ENCODE measurements at places on chromosomes 12 and 14.
A peak's percentile ranks its signal among the peaks of the same experiment; 100 is the strongest.

GRCh38 chr12:105418229-105418628 is 87.7 kb downstream of the C12orf75 start:
- no peaks in the 10 kb centered on the region for H3K27me3 ChIP-seq
- H3K4me3 ChIP-seq, result no peak overlapping the region
- no peaks in the 10 kb centered on the region for H3K36me3 ChIP-seq
- no peak overlapping the region for H3K27ac ChIP-seq
- no peak for DNase-seq
- H3K4me1 ChIP-seq, result no peaks in the 10 kb centered on the region

DNA sequence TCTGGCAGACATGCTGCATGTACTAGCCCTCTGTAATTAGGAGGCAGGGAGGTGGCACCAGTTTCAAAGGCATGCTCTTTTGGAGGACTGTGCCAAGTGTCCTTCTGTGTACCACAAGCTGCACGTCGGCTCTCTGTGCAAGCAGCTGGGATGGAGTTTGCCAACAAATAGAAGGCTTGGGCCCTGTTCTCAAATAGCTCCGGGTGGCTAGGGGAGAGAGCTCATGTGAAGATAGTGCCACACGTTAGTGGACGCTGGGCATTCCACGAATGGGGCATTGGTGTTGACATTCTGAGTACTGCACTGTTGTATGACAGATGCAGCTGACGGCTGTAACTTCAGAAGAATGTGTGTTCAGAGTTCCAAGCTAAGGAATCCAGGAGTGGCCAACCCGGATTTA is 4.4 kb downstream of the AACS start:
- H3K27ac ChIP-seq, result no peak overlapping the region
- no peak overlapping the region for H3K4me3 ChIP-seq
- no peaks in the 10 kb centered on the region for H3K27me3 ChIP-seq

DNA sequence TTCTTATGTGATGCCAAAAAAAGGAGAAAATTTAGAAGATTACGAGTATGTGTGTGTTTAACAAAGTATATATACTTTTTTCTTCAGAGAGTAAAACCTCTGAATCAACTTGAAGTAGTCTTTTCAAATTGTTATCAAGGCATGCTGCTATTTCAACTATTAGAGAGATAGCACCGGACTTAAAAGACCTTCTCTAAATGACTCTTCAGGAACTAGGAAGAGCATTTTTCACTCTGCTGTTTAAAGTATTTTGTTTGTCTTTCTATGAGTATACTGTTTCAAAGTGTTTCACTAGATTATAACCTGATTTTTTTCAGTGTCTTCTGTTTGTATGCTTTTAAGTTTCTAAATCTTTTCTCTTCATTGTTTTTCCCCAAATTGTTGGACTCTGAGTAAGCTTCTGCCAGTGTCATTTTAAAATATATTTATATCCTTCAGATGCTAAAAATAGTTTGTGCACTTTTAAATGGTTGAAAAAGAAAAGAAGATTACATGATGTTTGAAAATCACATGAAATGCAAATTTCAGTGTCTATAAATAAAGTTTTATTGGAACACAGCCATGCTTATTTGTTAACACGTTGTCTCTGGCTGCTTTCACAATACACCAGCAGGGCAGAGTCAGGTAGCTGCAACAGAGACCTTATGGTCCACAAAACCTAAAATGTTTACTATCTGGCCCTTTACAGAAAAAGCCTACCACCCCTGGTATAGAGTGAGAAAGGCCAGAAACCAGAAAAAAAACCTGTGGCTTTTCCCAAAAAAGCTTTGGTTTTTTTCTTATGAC is 21.3 kb downstream of the CRADD start:
- peaks cover 16% of the 10 kb centered on the region for H3K4me1 ChIP-seq
- H3K27ac ChIP-seq, result no peak overlapping the region
- H3K36me3 ChIP-seq, result no peaks in the 10 kb centered on the region

DNA sequence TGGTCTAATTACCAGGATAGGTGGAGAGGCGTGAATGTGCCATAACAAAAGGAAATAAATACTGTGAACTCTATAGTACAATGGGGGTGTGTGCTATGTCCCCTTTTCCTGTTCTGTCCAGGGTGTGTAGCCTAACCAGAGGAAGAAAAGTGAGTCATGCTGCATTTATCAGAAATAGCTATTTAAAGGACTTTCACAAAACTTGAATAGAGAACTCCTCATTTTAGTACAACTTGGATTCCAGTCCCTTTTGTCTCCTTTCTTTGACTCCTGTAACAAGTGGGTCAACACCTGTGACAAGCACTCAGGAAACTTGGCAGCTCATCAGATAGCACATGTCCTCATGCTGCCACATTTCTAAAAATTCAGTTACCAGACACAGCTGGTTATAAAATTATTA is 123.4 kb downstream of the CCDC91 start:
- H3K4me3 ChIP-seq, result no peak overlapping the region
- H3K4me1 ChIP-seq, result no peaks in the 10 kb centered on the region
- H3K27ac ChIP-seq, result no peak overlapping the region
- H3K27me3 ChIP-seq, result no peaks in the 10 kb centered on the region

DNA sequence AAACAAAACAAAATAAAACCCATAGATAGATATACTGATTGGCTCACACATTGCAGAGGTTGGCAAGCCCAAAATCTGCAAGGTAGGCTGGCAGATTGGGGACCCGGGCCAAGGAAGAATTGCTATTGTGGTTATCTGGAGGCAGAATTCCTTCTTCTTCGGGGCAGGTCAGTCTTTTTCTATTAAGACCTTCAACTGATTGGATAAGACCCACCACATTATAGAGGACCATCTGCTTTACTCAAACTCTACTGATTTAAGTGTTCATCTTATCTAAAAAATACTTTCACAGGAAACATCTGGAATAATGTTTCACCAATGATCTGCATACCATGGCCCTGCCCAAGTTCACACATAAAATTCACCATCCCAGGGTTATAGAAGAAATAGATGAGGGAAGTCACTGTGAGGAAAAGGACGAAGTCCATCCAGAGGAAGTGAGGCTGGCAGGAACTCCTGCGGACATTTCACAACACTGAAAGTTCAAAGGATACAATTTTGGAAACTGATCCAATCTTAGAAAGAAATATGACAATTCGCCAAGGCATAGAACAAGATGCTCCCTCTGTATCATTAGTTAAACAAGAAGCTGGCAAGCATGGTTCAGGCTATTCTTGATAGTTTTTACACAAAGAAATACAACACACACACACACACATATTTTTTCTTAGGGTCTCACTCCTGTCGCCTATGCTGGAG is 127.6 kb upstream of the MED13L start:
- DNase-seq, result no peak
- no peaks in the 10 kb centered on the region for H3K4me1 ChIP-seq
- H3K27me3 ChIP-seq, result peaks cover 28% of the 10 kb centered on the region
- H3K4me3 ChIP-seq, result no peak overlapping the region
- H3K36me3 ChIP-seq, result peaks cover 1% of the 10 kb centered on the region

GRCh38 chr12:92362785-92363184 is 217.1 kb upstream of the BTG1 start:
- DNase-seq, result no peak
- no peaks in the 10 kb centered on the region for H3K27me3 ChIP-seq
- H3K4me3 ChIP-seq, result peak overlapping the region; percentile 44

DNA sequence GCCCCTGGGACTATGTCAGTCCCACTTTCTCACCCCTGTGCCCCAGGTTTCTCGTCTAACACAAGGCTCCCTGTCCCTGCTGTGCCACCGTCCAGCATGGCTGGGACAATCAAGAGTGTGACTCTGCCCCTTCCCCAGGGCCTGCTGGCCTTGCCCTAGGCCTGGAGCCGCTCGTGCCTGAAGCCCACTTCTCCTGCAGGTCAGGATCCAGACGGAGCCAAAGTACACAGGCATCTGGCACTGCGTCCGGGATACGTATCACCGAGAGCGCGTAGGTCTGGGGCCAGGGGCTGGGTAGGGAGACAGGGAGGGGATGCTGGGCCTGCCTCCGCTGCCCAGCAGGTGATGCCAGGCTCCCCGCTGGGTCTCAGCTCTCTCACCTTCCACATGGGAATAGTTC is 2.8 kb downstream of the SLC25A47 start:
- H3K27me3 ChIP-seq, result no peaks in the 10 kb centered on the region
- peaks cover 2% of the 10 kb centered on the region for H3K36me3 ChIP-seq
- no peak overlapping the region for H3K27ac ChIP-seq

DNA sequence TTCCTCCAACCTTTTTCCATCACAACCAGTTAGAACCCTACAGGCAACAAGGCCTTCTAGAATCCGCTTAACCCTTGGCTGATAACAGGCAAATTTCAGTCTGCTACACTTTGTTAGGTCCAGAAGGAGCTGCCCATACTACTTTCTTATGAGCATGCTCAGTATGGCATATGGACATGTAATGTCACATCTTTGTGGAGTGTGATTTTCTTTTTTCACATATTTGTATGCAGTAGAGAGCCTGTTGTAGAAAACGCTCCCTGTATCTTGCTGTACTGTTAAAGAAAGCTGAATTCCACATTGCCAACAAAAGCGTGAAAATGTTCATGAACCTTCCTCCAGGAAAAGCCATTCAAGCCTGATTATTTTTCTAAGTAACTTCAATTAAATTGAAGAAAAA is 196.5 kb downstream of the SLC41A2 start:
- peaks cover 38% of the 10 kb centered on the region for H3K4me1 ChIP-seq
- no peak for DNase-seq
- H3K36me3 ChIP-seq, result peaks cover 20% of the 10 kb centered on the region
- peak overlapping the region; percentile 2 for H3K27ac ChIP-seq

DNA sequence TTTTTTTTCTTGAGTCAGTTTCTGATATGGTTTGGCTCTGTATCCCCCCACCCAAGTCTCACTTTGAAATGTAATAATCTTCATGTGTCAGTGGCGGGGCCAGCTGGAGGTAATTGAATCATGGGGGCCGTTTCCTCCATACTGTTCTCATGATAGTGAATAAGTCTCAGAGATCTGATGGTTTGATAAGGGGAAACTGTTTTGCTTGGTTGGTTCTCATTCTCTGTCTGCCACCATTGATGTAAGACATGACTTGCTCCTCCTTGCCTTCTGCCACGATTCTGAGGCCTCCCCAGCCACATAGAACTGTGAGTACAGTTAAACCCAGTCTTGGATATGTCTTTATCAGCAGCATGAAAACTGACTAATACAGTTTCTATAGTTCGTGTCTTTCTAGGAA is 42.9 kb downstream of the WNK1 start:
- H3K4me1 ChIP-seq, result peaks cover 78% of the 10 kb centered on the region
- H3K36me3 ChIP-seq, result peaks cover 7% of the 10 kb centered on the region
- no peaks in the 10 kb centered on the region for H3K27me3 ChIP-seq
- DNase-seq, result no peak

DNA sequence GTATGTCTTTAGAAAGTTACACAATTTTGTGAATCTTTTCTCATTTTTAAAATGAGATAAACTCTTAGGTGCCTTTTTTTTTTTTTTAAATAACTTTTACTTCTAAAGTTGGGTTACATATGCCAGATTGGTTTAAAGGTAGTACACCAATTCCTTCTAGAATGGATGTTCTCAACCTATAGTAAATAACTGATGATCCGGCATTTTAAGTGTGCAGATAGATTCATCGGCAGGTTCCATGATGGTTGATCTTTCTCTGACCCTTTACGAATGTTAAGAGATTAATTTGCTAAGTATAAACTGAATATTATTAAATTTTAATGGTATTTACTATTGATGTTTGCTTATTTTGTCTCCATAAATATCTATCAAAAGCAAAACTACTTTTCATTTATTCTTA is 8.3 kb downstream of the AP5M1 start:
- no peak for DNase-seq
- no peak overlapping the region for H3K27ac ChIP-seq
- H3K27me3 ChIP-seq, result no peaks in the 10 kb centered on the region
- peaks cover 19% of the 10 kb centered on the region for H3K4me1 ChIP-seq
- peaks cover 29% of the 10 kb centered on the region for H3K36me3 ChIP-seq
- no peak overlapping the region for H3K4me3 ChIP-seq

DNA sequence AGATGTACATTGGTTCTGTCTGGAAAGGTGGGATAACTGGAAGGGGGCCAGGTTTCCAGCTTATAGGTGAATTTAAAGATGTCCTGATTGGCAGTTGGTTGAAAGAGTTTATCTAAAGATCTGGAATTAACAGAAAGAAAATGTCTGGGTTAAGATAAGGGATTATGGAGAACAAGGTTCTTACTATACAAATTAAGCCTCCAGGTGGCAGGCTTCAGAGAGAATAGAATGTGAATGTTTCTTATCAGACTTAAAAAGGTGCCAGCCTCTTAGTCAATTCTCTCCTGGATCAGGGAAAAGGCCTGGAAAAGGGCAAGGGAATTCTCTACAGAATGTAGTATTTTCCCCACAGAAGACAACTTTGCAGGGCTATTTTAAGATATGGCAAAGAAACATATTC is 53.1 kb downstream of the CNTN1 start:
- no peaks in the 10 kb centered on the region for H3K4me1 ChIP-seq
- no peaks in the 10 kb centered on the region for H3K27me3 ChIP-seq
- H3K27ac ChIP-seq, result no peak overlapping the region
- H3K36me3 ChIP-seq, result no peaks in the 10 kb centered on the region
- H3K4me3 ChIP-seq, result no peak overlapping the region
- DNase-seq, result no peak

DNA sequence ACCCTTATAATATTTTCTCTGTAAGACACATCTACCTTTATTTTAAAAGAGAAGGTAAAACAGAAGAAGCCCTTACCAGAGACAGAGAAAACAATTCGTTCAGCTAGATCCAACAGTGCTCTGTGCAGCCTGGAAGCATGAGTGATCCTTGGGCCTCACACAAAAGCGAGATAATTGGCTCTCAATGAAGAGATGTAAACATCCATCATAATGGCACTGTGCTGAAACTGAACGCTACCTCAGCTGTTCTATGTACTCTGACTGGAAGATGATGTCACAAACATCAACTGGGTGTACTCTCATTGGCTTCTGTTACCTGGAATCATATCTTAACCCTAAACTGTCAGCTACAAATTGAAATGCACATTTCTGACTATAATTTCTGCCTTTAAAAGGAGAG is at the start of gene MGAT4C:
Gene MGAT4C (minus strand): TSS at position 229 of the 400 bp plus-strand sequence.
- no peak within 1 kb of the TSS for H3K4me3 ChIP-seq
- no peaks in the 10 kb centered on the region for H3K36me3 ChIP-seq
- no peaks in the 10 kb centered on the region for H3K27me3 ChIP-seq
- H3K27ac ChIP-seq, result no peak within 1 kb of the TSS

- no peaks in the 10 kb centered on the region for H3K4me1 ChIP-seq
- peaks cover 3% of the 10 kb centered on the region for H3K36me3 ChIP-seq
- H3K27ac ChIP-seq, result no peak overlapping the region
- H3K27me3 ChIP-seq, result no peaks in the 10 kb centered on the region
- no peak overlapping the region for H3K4me3 ChIP-seq
- DNase-seq, result no peak
These were observed 148.1 kb downstream of the CALM1 start for GRCh38 chr14:90544971-90545370.

GRCh38 chr14:36317650-36318049 is 2.8 kb downstream of the MBIP start:
- H3K4me3 ChIP-seq, result no peak overlapping the region
- DNase-seq, result no peak
- H3K4me1 ChIP-seq, result peaks cover 33% of the 10 kb centered on the region
- peaks cover 19% of the 10 kb centered on the region for H3K36me3 ChIP-seq
- no peak overlapping the region for H3K27ac ChIP-seq
- no peaks in the 10 kb centered on the region for H3K27me3 ChIP-seq

GRCh38 chr14:36069535-36069900 is 107.0 kb downstream of the PTCSC3 start:
- H3K27ac ChIP-seq, result no peak overlapping the region
- H3K4me3 ChIP-seq, result no peak overlapping the region
- DNase-seq, result no peak
- H3K27me3 ChIP-seq, result peaks cover 9% of the 10 kb centered on the region
